ENCODE measurements at places on chromosomes 5 and 9.
A peak's percentile ranks its signal among the peaks of the same experiment; 100 is the strongest.

DNA sequence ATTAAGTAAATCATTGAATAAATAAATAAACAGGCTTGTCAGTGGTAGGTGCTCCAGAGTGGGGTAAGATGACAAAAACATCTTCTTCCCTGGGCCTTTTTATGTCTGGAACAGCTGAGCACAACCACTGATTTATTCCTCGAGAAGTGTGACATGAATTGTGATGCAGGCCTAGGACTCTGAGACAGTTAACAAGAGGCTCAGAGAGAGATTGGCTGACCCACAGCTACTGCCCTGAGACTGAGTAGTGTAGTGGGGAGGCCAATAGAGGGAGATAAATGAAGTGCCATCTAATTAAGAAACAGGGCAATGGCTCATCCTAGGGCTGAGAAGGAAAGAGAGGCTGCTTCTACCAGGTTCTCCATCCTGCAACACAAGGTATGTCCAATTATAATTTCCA lies 369.3 kb upstream of the TRPC7 start:
- DNase-seq = no peak

GRCh38 chr9:4820168-4820567 lies 27.4 kb downstream of the RCL1 start:
- no peak for DNase-seq

DNA sequence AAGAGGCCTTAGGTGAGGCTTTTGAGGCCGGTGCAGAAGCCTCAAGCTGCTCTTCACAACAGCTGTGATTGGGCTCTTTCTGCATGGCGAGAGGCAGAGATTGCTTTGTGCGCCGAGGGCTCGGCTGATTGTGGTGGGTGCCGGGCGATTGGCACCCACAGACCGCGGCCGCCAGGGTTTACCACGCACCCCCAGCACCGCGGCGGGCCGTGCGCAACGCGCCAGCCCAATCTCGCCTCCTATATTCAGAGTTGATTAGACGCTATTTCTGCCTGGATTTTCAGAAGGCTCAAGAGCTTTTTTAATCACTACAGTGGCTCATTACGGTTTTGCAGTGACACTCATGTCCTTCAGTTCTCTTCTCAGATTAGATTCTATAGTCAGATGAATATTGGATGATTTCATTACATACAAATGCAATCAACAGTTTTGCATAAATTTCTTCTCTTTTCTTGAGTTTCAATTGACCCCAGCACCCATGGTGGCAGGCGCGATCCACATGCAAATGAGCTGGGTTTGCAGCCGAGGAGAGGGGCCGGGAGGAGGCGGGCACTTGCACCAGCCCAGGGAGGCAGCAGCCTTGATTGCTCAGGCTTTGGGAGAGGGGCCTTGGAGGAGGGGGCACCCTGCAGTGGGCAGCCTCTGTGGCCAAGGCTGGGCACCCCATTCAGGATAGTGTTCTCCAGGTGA lies 33.8 kb upstream of the PTGS1 start:
- no peak for DNase-seq

GRCh38 chr5:154836225-154836624 lies 14.2 kb downstream of the FAXDC2 start:
- DNase-seq = no peak

- no peak for DNase-seq
These were observed 4.1 kb downstream of the RABEPK start for GRCh38 chr9:125204477-125204876.

- DNase-seq = no peak
These were observed 513.2 kb upstream of the WWC1 start for GRCh38 chr5:167778228-167778627.

DNA sequence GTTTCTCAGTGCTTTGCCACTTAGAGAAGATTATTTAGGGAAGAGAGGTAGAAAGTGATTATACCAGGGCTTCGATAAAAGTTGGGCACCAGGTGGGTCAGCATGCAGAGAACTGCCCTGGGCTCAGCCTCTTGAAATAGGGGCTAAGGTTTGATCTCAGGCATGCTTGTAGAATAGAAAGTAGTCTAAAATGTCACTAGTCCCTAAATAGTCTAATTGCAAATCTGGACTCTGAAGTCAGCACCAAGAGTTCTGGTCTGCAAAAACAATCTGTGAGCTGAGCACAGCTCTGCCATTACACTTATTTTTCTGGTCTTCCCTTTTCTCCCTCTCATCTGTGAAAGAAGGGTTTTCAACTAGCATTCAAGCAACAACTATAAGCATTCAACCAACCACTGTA lies 248.0 kb downstream of the SMARCA2 start:
- no peak for DNase-seq

- no peak for DNase-seq
These were observed 171.8 kb upstream of the PANK3 start for GRCh38 chr5:168750926-168751325.

DNA sequence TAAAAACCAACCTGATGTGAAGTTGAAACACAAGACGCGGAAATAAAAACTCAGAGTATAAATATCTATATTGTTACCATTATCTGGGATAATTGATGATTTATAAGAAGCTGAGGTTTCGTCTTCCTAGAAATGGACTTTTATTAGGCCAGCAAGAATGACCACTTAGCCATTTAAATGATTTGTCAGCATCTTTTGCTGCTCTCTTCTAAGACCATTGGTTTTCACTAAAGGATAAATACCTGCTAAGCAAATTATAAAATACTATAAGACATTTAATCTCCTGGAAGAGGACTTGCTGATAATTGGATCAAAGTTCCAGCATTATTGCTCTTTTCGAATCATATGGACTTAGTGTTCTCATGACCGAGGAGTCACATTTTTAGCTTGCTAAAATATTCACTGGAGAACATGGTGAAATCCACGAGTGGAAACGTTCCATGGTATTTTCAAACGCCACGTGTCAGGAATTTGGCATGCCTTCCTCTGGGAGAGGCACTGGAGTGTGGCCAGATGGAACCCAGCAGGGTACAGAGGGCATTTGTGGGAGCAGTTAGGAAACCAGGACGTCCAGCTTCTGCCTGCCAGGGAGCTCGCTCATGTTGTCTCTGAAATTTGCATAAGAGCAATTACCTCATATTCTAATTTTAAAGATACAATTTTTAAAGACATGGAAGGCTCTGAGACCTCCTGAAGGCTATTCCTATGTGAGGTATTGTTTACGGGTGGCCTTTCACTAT lies 43.1 kb downstream of the TNFAIP8 start:
- DNase-seq = no peak

GRCh38 chr9:116644091-116644688 lies 42.9 kb upstream of the TRIM32 start:
- DNase-seq = peak; percentile 71

GRCh38 chr5:95053253-95053652 lies 231.6 kb downstream of the MCTP1 start:
- DNase-seq = no peak

DNA sequence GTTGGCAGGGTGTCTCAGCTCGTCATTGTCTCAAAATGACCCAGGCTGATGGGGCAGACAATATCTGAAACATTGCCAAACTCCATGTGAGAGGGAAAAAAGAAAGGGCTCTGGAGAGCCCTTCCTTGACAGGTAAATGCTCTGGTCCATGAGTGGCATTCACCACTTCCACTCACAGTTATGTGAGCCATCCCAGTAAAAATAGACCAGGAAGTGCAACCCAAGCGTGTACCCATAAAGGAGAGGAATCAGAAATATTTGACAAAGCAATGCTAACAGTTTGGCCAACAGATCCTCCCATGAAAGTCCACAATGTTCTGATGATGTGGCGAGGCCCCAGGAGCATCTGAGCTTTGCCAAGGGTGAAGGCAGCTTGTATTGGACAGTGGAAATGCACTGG lies 49.4 kb downstream of the ASTN2 start:
- no peak for DNase-seq

DNA sequence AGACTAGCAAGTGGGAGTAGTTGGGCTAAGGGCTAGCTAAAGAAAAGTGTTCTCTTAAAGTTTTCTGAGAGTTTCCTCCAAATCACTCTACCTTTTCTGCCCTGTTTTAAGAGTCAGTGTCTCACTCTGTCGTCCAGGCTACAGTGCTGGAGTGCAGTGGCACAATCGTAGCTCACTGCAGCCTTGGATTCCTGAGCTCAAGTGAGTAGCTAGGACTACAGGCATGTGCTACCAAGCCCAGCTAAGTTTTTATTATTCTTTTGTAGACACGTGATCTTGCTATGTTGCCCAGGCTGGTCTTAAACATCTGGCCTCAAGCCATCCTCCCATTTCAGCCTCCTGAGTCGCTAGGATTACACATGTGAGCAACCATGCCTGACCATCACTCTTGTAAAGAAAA lies 378.9 kb downstream of the CAAP1 start:
- DNase-seq = no peak

DNA sequence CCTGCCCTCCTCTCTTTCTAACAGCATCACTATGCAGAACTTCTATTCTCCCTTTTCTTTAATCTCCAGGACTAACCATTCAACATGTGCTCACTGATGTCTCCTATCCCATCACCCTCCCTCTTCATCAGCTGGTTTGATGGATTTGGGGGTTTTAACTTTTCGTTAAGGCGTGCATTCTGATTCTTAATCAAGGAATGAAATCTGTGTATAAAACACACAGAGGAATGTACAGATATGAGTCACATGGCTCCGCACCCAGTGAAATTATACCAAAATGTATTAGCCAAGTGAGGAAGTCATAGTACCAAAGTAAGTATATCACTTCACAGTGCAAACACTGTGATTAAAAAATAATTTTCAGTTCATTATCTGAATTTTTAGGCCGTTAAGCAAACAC lies 35.2 kb downstream of the MARCHF11 start:
- no peak for DNase-seq

GRCh38 chr5:105168806-105169205 lies 1606.2 kb upstream of the NUDT12 start:
- DNase-seq = no peak

GRCh38 chr9:133632806-133633680 lies 3.1 kb upstream of the DBH start:
- no peak for DNase-seq

GRCh38 chr9:93161786-93162562 lies 22.0 kb upstream of the WNK2 start:
- DNase-seq = no peak

GRCh38 chr5:160906090-160906489 lies 54.1 kb upstream of the ATP10B start:
- DNase-seq = no peak

DNA sequence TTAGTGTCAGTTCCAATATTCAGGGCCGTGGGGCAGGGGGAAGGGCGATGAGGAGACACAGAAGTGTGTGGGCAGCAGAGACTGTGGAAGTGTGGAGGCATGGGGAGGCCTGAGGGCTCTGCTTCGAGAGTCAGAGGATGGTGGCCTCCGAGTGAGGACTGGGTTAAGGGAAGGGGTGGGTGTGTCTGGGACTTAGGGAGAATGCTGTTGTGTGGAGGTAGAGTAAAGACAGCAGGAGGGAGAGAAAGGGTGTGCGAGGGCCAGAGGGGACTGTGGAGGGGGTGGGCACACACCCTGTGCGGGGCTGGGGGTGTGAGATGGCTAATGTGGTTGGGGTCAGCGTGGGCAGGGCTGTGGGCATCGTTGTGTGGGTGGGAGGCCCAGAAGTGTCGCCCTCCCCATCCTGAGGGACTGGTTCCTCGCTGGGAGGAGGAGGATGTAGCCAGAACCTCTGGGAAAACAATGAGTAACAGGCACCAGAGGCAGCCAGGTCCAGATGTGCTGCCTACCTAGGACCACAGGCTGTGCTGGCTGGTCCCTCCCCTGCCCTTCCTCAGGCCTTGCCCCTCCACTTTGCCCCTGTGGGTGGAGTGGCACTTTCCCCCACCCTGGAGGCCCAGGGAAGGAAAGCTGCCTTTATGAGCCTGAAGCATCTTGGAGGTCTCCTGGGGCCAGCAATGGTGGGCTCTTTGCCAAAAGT lies 4.2 kb downstream of the USP20 start:
- DNase-seq = no peak

DNA sequence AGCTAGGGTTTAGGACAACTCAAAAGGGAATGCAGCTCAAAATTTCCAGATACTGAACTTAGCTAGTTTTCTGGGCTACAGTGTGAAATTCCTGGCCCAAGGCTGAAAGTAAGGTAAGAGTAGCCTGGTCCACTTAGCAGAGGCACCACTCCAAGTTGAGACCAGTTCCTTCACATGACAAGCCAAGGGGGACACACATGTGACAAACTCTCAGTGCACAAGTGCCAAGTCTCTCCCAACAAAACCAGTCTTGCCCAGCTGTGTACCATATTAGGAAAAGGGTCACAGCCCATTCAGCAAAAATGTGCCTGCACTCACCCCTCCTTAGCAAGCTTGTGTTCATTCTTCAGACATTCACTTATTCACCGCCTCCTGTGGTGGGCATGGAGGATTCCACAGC lies 27.8 kb downstream of the KLHL3 start:
- DNase-seq = no peak

DNA sequence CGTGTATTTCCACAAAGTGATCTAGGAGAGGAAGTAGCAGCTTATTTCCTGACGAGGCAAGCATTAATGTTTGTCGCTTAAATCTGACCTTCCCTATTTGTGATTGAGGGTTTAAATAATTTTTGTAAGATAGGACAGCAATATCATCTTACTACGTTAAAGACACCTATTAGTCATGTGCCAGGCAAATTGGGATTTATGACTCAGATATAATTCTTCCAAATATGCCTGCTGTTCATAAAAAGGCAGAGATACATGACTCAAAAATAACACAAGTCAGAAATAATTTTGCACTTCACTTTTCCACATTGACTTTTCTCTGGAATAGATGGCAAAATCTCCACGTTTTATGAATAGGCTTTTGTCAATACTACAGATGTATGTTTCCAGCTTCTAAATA lies 43.0 kb upstream of the CDH12 start:
- no peak for DNase-seq

DNA sequence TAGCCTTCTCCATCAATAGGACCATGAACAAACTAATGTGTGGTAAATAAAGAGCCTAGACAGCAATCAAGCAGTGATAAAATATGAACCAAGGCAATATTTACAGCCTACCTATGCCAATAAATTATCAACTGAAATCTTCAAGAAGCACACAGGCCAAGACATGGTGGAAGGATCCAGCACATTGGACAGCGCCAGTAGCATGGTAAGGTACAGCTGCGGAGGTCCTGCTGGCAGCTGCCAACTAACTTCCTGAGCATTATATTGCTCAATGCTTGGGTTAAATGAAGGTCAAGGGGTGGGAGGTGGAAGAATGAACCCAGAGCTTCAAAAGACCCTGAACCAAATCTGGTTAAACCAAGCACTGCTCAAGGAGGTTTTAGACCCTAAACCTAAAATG lies 16.5 kb upstream of the SPDL1 start:
- DNase-seq = no peak

- no peak for DNase-seq
These were observed 181.1 kb downstream of the HSPA4 start for GRCh38 chr5:133232911-133233310.

- DNase-seq = no peak
These were observed 56.5 kb downstream of the SLC22A5 start for GRCh38 chr5:132425975-132426524.

DNA sequence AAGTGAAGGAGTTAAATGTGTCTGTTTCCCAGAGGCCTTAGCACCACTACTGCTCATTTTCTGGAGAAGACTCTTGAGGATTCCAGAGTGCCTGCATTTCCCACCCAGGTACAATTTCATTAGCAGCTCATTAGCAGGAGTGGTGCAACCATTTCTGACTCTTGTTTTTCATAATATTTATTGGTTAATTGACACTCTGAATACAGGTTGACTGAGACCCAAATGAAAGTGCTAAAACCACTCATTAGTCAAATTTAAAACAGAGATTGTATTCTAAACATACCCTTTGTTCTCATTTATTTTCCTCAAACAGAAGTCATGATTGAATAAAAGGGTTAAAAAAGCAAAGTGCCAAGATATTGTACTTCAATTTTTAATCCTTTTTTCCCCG lies 134.5 kb downstream of the SIL1 start:
- DNase-seq = no peak
